ENCODE measurements at places on chromosomes 6 and 20.

GRCh38 chr20:3786126-3786484 lies 435 bp downstream of the CENPB start:
- DNase-seq = peak; percentile 36

- DNase-seq = no peak
These were observed 163.6 kb upstream of the CENPW start for GRCh38 chr6:126176282-126176681.

- DNase-seq = no peak
These were observed 51.1 kb downstream of the FGD2 start for GRCh38 chr6:37056439-37057127.

DNA sequence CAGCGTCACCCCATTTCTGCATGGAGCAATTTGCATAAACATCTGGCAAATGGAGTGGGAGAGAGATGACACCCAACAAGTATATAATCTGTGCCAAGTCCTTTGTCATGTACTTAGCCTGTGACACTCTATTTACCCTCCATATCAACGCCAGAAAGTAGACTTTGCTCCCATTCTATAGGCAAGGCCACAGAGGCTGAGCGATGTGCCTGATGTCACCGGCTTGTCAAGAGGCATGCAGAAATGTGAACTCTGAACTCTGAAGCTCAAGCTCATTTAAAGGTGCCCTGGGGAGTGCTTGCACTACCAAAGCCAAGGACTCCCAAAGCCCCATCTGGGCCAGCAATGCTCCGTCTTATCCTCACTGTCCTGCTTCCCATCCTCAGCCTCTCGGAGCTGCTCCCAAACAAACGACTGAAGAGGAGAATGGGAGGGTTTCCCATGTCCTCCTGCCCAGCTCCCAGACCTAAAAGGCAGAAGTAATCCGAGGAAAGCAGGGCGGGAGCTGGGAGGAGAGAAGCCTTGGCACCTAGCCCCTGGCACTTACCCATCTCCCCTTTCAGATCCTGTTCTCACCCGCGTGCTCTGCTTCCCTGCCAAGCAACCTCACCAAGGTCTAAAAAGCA lies 9.2 kb downstream of the CPNE5 start:
- no peak for DNase-seq

- no peak for DNase-seq
These were observed 746 bp upstream of the PRND start for GRCh38 chr20:4720977-4721349.

- DNase-seq = no peak
These were observed 855 bp downstream of the BYSL start for GRCh38 chr6:41922154-41922553.

DNA sequence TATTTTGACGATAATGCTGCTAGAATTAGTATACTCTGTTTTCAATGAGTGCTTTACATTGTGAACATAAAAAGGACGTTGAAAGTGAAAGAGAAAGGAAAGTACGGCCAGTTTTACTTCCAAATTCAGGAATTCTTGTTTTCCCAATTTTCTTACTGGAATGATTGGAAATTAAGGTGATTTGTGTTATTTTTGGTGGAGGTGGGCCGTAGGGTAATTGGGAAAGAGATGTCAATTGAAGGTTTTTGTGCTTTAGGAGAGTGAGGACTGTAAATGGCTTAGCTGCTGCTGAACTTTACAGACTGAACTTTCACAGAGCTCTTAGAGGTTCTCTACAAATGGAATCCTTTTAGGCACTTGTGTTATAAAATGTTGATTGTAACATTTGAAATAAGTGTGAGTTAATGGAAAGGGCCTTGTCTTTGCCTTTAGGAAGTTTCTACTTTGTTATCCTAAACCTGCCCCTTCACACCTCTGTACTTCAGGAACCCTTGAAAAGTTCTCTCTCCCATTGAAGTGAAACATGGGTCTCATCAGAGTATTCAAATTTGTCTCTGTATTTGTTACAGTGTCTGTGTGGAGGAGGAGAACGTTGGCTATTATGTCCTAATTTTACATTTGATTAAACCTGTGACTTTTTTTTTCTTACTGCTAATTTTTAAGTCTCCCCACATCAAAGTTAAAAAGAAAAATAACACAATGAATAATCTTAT lies 256.4 kb downstream of the ARID1B start:
- no peak for DNase-seq

DNA sequence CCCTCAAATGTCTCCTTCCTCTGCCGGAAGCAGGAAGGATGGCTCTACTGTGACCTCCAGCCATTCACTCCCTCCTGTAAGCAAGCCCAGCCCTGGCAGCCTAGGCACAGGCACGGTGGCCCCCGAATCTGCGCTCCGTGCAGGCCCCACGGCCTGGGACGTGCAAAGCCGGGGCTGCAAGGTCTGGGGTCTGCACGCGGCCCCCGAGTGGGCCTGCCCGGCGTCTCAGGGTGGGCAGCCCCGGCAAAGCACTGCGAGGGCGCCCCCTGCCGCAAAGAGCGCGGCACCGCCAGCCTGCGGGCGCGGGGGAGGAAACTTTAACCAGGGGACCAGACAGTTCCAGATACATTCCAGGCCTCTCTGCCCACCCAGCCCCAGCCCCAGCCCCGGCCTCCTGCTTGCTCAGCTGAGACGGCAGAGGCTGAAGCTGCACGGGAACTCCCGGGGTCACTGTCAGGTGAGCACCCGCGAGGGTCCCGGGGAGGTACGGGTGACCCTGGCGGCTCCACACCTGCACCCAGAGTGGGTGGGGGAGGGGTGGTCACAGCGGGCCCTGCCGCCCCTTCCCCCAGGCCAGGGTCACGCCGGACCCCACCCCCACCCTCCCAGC lies 98.8 kb downstream of the ASXL1 start:
- DNase-seq = no peak

DNA sequence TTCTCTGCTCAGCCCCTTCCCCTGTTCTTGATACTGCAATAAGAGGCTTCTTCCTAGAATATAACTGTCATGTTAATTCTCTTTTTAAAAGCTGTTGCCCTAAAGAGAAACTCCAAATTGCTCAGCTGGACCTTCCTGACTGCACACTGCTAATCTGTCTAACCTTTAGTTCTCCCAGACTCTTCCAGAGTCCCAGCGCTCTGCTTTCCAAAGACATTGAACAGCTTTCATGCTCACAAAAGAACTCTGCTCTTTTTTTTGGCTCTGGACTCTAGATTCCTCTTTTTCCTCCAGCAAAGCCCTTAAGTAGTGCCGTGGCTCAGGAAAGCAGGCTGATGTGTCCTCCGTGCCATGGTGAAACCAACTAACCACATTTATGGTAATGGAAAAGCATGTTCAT lies 356.6 kb upstream of the RSPO3 start:
- DNase-seq = no peak

- peak; percentile 19 for DNase-seq
These were observed 469 bp downstream of the SYNJ2 start for GRCh38 chr6:157982102-157982562.

DNA sequence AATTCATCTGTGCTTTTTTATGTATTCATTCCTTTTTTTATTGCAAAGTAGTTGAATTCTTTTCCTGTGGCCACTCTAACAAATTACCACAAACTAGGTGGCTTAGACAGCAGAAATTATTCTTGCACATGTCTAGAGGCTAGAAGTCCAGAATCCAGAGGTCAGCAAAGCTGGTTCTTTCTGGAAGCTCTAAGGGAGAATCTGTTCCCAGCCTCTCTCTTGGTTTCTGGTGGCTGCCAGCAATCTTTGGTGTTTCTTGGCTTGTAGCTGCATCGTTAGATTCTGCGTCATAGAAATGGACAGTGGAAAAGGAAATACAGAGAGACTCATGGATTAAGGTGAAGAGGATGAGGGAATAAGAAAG lies 39.3 kb downstream of the GSTA2 start:
- DNase-seq = no peak

DNA sequence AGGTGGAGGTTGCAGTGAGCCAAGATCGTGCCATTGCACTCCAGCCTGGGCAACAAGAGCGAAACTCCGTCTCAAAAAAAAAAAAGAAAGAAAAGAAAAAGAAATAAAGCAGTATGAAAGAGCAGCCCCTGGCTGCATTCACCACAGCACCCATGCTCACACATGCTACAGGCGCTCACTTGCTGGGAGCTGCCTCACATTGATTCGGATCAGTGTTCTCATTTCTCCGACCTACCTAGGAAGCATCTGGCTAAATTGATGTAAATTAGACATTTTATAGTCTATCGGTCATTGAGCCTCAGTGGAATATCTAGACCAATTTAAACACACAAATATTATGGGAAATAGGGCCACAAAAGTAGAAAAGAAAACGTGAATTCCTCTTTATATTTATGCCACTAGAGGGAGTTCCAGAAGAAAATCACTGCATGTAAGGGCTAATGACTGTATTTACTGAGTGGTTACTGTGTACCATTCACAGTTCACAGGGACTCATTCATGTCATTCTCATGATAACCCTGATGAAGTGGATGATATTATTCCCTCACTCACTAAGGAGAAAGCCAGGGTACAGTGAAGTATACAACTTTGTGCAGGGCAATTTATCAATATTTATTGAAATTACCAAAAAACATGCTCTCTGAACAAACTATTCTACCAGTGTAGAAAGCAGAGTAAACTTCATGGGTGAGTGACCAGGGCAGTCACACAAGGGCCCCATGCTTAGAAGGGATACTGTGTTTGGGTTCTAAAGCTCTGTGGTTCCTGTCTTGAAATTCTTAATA lies 5.3 kb upstream of the MOG start:
- DNase-seq = no peak

DNA sequence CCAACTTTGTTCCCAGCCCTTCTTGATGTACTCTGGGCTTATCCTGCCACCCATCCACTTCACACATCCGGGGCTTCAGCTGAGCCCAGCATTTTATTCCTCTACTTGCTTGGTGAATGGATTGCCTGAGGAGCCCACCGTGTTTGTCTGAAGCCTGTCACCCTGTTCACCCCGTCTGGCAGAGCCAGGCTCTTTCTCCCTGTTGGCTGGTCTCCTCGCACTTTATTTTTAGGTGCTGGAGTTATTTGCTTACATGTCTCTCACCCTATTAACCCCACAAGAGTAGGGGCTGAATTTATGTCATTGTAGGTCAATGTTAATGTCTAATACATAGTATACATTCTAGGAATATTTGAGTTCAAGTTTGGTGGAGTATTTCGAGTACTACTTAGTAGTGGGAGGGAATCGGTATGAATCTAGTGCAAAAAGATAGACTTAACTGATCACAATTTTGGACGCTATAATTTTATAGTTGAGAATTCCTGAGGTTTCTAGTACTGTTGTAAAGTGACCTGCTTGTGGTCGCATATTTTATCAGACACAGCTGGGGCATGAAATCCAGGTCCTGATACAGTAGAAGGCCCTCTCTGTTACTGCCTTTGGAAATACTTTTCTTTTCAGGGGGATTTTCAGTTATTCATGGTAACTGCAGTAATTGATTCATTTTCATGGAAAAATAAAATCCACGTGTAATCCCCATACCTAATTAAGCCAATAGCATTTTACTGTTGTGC lies 10.8 kb downstream of the JARID2 start:
- no peak for DNase-seq

- no peak for DNase-seq
These were observed 73.3 kb downstream of the OPRM1 start for GRCh38 chr6:154112181-154112809.

DNA sequence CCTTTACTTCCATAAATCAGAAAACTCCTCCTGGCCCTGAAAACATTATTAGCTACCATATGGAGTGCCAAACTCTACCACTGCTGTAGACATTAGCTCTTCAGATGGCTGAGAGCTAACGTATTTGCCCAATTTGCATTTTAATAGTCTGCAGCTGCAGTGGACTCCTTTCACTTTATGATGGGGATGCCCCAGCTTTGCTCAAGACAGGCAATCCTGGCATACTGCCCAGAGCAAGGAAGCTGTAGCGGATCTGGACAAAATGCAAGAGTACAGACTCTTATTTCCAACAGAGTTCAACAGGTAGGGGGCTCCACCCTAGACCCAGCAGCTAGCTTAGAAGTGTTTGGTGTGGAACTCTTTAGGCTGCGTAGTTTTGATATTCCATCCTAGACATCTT lies 246.7 kb downstream of the FOXC1 start:
- DNase-seq = no peak

DNA sequence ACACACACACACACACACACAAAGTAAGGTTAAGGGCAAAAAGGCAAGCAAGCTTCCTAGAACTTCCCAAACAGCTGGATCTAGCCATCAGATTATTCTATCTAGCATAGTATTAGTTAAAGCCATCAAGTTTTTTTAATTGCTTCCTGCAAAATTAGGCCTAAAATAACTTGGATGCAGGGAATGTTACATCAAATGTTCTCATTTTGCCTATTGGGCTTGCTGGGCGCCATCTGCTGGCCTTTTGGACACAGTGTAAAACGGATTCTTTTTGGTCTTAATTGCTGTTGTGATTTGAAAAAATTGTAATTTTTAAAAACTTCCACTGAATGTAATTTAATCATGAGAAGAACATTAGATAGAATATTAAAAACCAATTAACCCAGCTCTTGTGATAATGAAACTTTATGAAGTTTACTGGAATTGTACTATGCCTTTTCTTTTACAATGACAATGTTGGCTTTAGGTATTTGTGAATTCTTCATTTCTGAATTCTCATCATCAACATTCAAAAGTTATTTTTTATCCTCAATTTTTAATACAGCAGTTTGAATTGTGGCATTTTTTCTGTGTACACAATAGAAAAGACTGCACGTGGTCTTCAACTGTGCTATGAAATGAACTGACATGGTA lies 6.8 kb downstream of the MKKS start:
- DNase-seq = peak; percentile 37

- no peak for DNase-seq
These were observed 185.2 kb upstream of the STXBP5 start for GRCh38 chr6:147019001-147019400.

Data from effector CD4-positive, alpha-beta T cell (primary cell).